Stimulated activated CD8-positive, alpha-beta memory T cell treated with anti-CD3 and anti-CD28 coated beads, Interleukin-7, amount 100 ng/mL, for 1 hour (primary cell): ENCODE measurements at places on chromosomes 2 and 18.

DNA sequence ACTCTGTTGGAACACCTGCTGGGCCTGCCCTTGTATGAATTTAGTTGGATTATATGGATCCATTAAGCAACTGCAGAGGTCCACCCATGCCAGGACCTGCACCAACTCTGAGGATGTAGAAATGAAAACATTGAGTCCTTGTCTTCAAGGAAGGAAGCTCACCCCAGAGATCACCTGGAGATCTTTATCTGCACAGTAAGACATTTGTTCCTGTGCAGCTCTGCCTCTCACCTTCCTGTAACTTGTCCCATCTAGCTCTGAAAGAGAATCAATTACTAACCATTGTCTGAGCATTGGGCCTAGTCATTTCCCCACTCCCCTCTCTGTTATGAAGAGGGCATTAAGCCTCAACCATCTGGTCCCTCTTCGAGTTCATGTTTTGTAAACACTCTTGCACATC lies 105.2 kb upstream of the YWHAQ start:
- no peak for DNase-seq

GRCh38 chr2:11568436-11568835 lies 34.6 kb downstream of the GREB1 start:
- no peak for DNase-seq

GRCh38 chr2:138333677-138334076 lies 167.9 kb upstream of the SPOPL start:
- DNase-seq: no peak

DNA sequence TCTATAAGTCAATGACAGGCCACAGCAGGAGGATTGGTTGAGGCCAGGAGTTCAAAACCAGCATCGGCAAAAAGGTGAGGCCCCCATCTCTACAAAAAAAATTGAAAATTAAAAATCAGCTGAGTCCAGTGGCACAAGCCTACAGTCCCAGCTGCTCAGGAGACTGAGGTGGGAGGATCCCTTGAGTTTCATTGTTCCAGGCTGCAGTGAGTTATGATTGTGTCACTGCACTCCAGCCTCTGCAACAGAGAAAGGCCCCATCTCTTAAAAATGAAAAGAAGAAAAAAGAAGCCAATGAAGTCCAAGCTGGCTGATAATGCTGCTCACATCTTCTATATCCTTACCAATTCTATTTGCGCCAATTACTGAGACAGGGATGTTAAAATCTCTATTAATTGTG lies 39.1 kb downstream of the MRPS5 start:
- no peak for DNase-seq

DNA sequence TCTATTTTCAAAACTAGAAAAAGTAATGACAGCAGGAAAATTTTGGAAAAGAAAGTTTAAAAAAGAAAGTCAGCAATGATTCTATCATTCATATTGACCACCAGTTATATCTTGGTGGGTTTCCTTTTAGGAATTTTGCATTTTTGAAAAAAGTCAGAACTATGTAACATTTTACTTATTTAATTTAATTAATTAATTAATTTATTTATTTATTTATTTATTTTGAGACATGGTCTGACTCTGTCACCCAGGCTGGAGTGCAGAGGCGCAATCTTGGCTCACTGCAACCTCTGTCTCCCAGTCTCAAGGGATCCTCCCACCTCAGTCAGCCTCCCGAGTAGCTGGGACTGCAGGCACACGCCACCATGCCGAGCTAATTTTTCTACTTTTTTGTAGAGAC lies 149.9 kb upstream of the ACAA2 start:
- no peak for DNase-seq

DNA sequence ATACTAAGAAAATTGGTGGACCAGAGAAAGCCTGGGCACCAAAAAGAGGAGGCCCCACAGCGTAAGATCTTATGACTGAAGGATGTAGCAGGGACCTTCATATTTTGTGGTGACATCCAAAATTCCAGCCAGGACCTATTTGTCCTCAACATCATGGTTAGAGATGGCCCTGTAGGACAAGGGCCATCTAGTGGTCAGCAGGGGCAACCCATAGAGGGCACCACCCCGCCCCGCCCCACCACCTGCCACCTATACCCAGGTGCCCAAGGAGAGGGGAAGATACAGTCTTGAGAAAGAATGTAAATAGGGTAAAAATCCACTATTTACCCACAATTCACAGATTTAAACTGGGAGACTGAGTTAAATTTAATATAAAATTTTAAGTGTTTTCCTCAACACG lies 59.6 kb upstream of the TMEM163 start:
- DNase-seq: no peak

GRCh38 chr2:203341741-203342310 lies 13.6 kb downstream of the ABI2 start:
- DNase-seq: no peak

- DNase-seq: no peak
Observed at GRCh38 chr2:40480073-40480472, 28.2 kb upstream of the SLC8A1 start.

DNA sequence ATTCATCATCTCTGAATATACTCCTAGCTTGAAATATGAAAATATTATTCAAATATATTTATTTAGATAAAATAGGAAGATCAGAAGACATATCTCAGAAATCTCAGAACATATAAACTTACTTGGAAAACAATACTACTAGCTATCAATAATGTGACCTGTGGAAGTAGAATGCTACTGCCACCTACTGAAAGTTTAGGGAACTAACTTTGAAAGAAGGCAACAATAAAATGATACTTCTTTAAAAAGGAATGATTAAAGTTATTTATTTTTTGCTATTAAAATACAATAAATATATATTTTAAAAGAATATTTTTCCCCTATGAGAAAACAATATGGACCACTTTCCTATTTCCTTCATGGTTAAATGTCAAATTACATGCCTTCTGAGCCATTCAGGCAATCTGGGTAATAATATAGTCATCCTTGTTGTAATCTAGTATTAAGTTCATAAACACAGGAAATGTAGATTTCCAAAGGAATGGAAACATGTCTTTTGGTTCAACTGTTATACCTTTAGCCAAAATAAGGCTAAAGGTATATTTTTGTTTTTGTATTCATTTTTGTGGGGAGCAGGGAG lies 26.0 kb downstream of the ACADL start:
- no peak for DNase-seq

DNA sequence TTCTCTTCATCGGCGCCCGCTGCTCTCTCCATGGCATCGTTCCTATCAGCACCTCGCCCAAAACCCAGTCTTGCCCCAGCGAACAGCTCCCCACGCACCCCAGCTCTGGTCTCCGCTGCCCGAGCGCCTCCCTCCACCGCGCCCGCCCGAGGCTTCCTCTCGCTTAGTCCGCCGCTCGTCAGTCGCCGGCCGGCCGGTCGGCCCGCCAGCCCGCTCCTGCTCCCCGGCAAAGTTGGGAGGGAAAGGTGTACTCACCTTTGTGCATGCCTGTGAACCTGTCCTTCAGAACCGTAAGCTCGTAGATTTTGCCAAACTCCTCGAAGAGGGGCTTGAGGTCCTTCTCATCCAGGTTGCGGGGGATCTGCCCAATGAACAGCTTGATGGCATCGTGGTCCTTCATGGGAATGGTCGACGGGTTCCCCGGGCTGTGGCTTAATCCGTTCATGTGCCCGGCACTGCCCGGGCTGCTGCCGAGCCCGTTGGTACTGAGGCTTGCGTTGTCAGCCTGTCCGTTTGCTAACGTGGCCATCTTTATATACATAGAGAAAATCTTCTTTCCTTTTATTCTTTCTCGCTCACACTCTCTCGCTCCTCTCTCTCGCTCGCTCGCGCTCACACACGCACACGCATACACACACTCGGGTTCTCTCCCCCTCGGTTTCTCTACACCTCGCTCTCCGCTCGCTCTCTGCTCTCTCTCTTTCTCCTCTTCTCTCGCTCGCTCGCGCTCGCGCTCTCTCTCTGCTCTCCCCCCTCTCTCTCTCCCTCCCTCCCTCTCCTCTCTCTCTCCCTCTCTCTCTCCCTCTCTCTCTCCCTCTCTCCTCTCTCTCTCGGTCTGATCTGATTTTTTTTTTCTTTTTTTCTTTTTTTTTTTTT lies at the start of gene CELF4:
TSS of gene CELF4 (minus strand) at position 698 of the 876 bp plus-strand sequence.
- no peak for DNase-seq

GRCh38 chr2:76427452-76427851 lies 716.7 kb upstream of the GCFC2 start:
- DNase-seq: no peak

DNA sequence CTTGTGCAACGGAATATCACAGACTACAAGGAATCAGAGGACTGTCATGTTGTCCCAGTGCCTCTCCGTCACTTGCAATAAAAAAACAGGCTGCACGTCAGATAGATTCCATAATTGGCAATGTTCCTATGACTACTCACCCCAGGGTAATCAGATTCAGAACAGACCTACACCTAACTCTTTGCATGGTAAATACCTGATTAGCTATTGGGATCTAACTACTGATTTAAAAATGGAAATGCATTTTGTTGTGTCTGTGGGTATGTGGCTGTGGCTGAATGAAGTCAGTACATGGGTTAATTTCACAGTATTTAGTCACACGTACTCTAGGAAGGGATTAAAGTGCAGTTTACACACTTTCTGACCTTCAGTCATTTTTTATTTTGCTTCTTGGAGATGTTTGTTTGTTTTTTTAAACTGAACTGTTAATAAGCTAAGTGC lies 91.7 kb downstream of the SCN3A start:
- no peak for DNase-seq

DNA sequence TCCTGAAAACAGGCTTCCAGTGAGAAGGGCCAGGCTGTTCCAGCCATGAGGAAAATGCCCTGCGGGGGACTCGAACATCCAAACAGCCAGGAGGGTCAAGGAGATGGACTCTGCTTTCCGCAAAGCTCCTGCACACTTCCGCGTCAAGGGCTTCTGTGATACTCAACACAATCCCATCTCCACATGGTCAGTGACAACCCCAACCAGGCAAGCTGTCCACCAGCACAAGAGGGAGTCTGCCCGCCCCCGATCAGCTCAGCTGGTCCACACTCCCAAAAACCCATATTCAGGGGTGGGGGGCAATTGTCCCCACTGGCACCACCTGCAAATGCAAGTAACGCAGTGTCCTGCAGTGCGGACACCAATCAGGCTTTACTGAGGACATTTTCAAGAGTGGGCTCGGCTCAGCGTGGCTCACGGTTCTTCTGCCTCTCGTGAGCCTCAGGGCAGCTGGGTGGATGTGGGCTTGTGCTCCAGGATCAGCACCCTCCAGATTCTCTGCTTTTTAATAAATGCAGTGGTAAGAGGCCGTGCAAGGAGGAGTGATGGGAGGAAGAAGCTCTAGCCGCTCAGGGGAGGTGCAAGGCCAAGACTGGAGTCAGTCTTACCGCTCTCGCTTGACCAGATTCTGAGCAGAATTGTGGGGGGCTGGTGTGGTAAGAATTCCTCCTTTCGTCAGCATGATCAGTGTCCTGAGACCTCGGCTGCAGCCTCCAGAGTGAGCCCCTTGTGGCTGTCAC lies 19.5 kb upstream of the CIDEA start:
- DNase-seq: no peak

GRCh38 chr2:154446324-154446723 lies 252.2 kb upstream of the KCNJ3 start:
- no peak for DNase-seq

DNA sequence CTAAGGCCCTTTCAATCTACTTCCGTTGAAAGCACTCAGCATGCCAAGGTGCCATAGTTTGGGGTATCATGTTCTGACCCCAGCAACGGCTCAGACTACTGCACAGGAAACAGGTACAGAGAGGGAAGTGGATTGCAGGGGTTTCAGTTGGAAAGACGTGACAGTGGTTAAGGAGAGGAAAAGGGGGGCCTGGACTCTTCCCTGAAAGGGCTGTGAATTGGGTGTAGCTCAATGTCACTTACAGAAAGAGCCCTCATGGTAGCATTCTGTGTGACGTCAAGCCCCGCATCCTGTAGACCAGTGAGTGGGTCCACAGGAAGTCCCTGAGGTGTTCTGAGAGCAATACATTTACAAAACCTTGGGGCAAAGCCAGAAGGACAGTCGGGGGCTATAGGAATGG lies 121.5 kb upstream of the GYPC start:
- no peak for DNase-seq

- no peak for DNase-seq
Observed at GRCh38 chr2:240965296-240965904, 33.0 kb upstream of the SNED1 start.

DNA sequence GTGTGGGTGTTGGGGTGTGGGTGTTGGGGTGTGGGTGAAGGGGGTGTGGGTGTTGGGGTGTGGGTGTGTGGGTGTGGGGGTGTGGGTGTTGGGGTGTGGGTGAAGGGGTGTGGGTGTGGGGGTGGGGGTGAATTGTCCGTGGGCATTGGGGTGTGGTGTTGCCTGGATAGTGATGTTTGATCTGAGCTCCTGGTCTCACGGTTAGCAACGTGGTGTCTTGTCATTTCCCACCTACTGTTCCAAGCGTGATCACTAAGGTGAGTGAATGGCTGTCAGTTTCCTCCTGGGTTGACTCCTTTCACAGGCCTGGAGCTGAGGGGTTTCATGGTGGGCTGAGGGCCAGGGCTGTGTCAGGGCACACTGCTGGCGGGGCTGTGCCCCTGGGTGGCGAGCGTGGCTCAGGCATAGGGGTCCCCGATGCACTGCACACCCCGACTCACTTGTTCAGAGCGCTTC lies 27.2 kb downstream of the RTP5 start:
- DNase-seq: no peak

DNA sequence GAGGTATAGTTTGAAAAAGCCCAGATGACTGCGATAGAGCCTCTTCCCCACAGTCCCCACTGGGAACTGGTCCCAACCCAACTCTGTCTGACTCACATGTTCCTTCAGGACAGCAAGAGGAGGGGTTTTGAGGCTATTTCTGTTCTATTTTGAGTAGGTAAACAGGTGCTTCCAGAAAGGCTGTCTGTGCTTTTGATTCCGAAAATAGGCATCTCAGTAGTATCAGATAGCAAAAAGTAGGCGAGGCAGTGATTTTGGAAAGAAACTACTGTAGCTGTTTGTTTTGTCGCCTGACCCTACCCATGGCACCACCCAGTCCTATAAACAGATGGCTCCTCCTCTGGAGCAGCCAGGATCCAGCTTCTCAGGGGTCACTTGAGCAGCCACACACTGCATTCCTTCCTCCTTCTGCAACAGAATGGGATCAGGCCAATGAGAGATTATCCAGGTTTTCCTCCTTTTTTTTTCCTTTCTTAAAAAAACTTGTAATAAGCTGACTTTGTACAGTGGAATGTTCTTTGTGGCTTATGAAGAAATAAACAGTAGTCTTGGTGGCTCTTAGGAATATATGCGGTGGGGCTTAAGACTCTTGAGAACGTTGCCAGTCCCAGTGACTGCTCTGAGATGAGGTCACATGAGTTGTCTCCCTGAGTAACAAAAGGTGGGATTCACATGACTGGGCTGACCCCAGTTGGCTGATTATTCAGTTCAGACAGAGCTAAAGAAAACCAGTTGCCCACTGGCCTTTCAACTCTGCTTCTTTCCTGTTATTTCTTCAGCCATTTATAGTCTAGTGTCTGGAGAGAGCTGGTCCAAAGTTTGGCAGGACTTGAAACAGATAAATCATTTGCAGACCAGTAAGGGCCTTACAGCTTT lies 98.6 kb downstream of the KCNS3 start:
- no peak for DNase-seq

- no peak for DNase-seq
Observed at GRCh38 chr2:43220229-43220751, 6.1 kb downstream of the ZFP36L2 start.

DNA sequence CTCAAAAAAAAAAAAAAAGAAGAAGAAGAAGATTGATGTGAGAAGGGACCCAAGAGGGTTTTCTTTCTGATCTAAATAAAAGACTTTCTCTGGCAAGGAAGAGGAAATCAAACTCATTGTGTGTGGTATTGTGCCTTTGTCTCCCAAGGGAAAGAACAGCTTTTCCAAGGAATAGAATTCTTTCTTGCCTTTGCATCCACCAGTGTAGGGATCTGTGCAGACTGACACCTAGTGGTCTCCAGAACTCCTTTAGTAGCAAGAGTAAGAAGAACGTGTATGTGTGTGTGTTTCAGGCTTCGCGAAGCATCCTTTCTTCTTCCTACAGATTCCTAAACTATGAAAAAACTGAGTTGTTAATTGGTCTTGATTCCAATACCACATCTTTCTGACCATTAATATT lies 33.5 kb upstream of the CRIM1 start:
- no peak for DNase-seq
